ENCODE measurements at places on chromosomes 12 and 14.

GRCh38 chr12:39671898-39672875 is 52.6 kb upstream of the ABCD2 start:
- DNase-seq, result no peak

GRCh38 chr14:67674480-67675218 is at the start of gene VTI1B:
Gene VTI1B (minus strand): TSS chr14:67674632. CDS start chr14:67674489, 143 bp downstream.
- DNase-seq, result peak; percentile 61

- DNase-seq, result no peak
Observed at GRCh38 chr12:119784673-119785072, 92.4 kb downstream of the CIT start.

DNA sequence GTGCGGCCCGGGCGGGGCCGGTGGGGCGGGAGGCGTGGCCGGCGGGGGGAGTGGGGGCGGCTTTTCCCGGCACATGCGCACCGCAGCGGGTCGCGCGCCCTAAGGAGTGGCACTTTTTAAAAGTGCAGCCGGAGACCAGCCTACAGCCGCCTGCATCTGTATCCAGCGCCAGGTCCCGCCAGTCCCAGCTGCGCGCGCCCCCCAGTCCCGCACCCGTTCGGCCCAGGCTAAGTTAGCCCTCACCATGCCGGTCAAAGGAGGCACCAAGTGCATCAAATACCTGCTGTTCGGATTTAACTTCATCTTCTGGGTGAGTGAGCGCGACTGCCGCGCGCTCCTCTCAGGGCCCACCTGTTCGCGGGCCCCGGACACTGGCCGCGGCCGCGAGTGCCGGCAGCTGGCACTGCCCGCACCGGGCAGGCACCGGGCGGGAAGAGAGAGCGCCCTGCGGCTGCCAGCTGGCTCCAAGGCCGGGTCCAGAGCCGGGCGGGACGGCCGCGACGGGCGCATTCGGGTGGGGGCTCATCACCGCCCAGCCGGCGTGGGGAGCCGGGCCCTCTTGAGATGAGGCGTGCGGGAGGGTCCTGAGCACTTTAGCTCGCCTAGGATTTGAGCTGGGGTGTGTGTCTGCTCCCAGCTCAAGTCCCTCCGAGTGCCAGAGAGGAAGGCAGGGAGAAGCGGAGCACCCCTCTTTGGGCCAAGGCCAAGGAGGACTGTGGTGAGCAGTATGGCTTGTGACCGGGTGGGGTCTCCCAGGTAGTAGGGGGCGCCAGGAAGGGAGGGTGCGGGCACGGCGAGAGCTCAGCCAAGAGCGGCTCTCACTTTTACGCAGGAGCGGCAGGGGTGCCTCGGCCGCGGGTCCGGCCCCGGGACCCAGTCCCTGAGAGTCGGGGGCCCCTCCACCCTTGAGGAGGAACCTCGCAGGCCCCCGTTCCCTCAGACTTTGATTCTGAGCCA is at the start of gene CD9:
Gene CD9, plus strand, starts transcription at position 145 of the 957 bp plus-strand sequence. Its CDS starts 100 bp downstream, at position 245.
- no peak for DNase-seq

- no peak for DNase-seq
Observed at GRCh38 chr12:28237423-28237822, 47.2 kb downstream of the CCDC91 start.

- no peak for DNase-seq
Observed at GRCh38 chr12:13007496-13008233, 7.6 kb upstream of the HEBP1 start.

GRCh38 chr14:76829013-76829365 is 2.8 kb downstream of the LRRC74A start:
- DNase-seq, result no peak

DNA sequence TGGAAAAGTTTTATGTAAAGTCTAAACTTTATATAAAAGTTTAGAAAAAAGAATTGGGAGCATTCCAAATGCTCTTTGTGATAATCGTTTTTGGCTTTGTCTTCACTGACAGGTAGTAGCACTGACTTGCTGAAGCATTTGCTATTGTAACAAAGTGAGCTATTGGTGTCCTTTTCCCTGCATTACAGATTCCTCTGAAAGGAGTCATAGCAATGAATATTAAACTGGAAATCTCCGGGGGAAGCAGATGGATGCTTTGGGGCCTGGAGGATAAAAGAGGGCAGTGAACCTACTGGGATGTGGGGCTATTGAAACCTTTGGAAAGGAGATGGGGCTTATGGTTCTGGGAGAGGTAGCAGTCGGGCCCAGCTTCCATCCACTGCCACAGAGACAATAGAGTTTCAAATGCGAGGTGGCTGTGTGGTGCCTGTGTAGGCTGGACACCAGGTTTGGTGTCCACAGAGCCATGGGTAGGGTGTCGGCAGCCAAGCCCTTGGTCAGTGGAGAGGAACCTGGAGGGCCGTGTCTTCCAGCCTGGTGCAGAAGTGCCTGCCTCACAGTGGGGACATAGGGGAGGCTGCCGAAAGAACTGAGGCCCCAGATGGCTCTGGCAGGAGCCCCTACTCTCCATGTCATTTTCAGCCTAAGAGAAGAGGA is 10.1 kb downstream of the GSG1 start:
- DNase-seq, result no peak

- no peak for DNase-seq
Observed at GRCh38 chr12:61804301-61804700, 455.9 kb upstream of the USP15 start.

Measured in stimulated activated CD8-positive, alpha-beta memory T cell treated with anti-CD3 and anti-CD28 coated beads, Interleukin-4, amount 100 ng/mL, for 4 hours (primary cell).